ENCODE measurements at places on chromosomes 1 and 21.

GRCh38 chr1:47191940-47192457 lies 2.2 kb upstream of the PDZK1IP1 start:
- no peak for DNase-seq

DNA sequence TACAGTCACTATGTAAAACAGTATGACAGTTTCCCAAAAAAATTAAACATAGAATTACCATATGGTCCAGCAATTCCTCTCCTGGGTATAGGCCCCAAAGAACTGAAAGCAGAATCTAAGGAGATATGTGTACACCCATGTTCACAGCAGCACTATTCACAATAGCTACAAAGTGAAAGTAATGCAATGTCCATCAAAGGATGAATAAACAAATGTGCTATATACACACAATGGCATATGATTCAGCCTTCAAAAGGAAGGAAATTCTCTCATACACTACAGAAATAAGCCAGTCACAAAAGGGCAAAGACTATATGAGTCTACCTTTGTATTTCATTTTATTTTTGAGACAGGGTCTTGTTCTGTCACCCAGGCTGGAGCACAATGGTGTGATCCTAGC lies 120.4 kb downstream of the TOMM20 start:
- DNase-seq, result no peak

- DNase-seq, result no peak
Observed at GRCh38 chr1:43651188-43651587, 1.2 kb downstream of the KDM4A start.

DNA sequence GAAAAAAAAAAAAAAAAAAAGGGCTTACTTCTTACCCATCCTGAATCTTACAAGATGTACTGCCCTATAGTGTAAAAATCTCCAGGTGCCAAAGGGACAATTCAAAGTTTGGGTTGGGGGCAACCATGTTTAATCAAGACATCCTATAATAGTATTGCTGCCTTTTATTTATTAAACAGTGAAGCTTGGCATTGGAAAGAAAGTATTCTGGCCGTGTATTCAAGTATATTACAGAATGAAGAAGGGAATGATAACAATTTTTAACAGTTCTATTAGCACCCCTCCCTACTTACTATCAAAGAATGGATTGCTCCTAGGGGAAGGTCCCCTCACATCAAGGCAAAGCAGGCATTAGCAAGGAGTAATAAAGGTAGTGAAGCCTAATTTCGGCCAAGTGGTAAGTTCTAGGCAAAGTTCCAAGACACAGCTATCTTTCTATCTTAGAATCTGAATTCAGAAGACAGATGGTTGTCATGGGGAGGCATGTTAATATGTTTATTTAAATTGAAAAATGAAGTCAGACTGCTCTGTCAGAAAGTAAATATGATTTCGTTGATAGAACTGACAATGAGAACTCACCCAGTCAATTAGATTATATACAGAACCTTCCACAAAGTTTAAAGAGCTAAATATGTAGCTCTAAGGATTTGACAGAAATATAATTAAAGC lies 24.6 kb downstream of the ST7L start:
- DNase-seq, result no peak

GRCh38 chr1:201465698-201466290 lies 3.2 kb downstream of the PHLDA3 start:
- DNase-seq, result no peak

GRCh38 chr21:40186045-40186444 lies 318.8 kb downstream of the PCP4 start:
- no peak for DNase-seq

- DNase-seq, result no peak
Observed at GRCh38 chr1:229035748-229036082, 235.2 kb upstream of the RAB4A start.

DNA sequence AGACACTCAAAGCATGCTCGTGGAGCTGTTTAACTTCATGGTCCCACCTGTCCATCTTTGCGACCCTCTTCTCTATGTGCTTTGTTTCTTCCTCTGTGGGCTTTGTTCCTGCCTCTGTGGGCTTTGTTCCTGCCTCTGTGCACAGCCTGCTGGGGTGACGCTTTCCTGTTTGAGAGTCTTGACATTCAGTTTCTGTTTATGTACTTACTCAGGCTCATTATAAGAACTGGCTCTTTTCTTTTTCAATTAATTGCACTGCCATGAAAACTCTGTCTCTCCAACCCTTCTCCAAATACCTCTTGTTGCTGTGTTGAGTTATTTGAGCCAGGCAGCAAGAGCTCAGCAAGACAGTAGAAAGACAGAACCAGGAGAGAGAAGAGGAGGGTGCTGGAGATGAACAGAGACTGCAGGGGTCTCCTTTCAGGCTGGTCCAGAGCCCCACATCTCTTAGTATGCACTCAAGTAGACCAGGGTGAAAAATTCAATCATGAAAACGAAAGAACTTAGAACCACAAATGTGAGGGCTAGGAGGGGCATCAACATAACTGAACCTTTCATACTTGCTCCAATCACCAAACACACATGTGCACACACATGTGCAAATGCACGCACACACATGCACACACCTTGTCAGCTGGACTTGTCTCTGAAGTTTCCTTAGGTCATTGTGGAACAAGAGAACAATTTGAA lies 88.3 kb upstream of the SGIP1 start:
- no peak for DNase-seq

DNA sequence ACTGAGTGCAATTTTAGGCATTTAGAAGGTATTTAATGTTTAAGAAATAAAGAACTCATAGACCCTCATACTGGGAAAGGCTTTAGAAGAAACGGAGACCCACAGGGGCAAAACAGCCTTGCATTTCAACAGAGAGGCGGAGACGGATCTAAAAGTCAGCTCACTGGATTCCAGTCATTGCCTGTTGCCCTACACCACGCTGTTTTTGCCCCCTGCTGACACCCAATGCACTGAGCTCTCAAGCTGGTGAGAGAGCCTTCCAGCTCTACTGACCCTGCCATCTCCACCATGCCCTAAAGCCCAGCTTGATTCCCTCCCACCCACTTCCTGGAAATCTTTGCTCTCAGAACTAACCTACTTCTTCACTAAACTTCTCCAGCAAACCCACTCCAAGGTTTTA lies 7.2 kb upstream of the TRAF3IP3 start:
- no peak for DNase-seq

- no peak for DNase-seq
Observed at GRCh38 chr1:220754212-220754917, 6.2 kb downstream of the MTARC2 start.

DNA sequence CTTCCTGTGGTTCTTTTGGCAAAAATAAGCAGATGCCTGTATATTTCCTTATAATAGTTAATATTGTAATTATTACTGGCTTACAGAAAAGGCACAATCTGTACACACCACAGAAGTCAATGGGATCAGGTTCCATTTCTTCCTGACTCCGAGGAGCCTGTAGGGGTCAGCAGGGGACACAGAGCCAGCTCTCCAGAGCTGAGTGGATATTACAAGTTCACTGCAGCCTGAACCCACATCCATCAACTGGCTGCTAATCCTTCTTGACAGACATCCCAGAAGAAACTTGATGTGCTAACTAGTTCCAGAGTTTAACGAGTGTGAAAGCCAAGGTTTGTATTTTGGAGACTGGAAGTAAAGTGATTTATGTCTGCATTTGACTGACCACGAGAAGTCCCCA lies 203.8 kb downstream of the LMX1A start:
- DNase-seq, result peak; percentile 59

DNA sequence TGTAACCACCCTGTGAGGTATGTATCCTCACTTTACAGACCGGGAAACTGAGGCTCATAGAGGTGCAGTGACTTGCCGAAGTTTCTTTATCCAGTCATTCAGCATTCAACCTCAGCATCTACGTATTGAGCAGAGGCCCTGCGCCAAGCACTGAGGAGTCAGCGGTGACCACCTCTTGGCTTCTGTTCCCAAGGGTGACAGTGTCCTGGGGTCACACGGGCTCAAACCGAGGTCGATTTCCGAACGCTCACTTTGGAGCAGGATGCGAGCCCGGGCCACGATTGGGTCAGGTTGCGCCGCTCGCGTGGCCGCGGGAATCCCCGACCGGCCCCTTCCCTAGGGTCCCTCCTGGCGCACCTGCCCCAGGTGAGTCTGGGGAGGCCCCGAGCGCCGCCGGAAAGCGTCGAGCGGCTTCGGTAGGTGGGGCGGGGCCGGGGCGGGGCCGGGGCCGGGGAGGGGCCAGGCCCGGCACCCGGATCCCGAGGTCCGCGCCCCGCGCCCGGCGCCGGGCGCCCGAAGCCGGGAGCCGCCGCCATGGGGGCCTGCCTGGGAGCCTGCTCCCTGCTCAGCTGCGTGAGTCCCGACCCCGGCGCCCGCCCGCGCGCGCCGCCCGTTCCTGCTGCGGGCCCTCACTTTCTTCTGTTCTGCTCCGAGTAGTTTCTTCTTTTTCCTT lies at the start of gene SERINC2:
SERINC2 (plus strand) TSS at position 482 of the 673 bp plus-strand sequence; CDS start at position 535, 53 bp downstream.
- peak; percentile 81 for DNase-seq

DNA sequence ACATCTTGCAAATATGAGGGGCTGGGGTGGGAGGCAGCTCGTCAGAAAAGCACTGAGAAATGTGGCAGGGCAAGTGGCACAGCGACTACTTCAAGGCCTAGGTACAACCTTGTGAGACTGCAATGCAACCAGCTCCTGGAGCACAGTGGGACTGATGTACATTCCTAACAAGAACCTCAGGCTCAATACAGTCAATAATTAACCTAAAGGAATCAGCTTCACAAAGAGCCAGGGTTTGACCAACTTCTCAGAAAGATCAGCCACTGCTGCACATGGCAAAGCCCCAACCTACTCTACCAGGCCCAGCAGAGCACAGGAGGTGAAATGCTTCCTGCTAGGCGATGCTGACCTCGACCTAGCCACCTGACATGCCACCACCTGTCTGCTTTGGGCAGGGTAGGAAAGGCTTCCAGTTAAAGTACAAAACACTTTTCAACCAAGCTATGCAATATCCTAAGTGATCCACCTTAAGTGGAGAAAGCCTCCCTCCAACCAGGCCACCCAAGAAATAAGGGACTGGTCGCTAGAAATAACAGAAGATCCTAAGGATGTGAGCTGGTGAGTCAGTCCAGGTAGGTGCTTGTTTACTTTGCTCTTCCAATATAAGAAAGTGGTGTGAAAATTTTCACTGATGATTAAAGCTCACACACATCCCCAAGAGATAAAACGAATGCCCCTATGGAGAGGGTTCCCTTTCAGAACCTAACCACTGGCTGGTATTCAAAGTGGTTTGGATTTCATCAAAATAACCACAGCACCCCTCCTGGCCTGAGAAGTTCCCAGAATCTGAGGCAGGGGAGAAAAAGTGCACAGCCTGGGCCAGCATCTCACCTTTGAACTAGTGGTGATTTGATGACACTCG lies 2.1 kb downstream of the RIPK4 start:
- DNase-seq, result no peak

DNA sequence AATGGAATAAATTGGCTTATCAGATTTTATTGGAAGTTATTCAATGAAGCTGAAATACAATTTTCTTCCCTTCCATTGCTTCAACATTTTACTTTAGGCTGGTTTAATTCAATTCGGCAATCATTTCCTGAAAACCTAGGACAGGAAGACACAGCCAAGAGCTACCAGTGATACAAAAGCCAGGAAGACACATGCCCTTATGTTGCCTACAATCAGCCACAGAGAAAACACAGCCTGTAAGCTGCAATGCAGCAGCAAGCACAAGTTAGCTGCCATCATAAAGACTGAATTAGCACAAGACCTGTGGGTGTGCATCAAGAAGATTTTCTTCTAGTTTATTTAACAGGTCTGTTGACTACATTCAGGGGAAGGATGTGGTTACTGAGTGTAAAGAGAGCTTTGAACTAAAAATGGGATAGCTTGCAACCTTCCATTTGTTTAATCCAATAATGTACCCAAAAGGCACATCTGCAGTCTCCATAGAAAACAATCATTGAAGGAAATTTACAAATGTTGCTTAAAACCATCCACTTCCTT lies 193.8 kb downstream of the KCNH1 start:
- no peak for DNase-seq

- no peak for DNase-seq
Observed at GRCh38 chr1:151157067-151157531, 650 bp downstream of the TNFAIP8L2 start.

DNA sequence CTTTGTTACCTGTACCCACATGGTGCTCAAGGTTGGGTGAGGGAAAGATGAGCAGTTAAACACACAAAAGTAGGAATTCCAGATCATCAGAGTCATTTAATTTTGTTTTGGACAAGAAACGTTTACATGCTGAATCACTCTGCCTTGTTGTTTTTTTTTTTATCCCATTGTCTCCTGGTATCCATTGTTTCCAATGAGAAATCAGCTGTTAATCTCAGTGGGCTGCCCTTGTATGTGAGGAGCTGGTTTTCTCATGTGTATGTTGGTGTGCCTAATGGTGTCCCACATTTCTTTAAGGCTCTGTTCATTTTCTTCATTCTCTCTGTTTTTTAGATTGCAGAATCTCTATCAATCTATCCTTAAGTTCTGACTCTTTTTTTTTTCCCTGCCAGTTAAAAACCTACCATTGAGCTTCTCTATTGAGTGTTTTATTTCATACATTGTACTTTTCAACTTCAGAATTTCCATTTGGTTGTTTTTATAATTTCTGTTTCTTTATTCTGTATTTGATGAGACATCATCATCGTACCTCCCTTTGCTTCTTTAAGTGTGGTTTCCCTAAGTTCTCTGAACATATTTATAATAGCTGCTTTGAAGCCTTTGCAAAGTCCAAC lies 8.8 kb upstream of the OBSCN start:
- DNase-seq, result no peak

DNA sequence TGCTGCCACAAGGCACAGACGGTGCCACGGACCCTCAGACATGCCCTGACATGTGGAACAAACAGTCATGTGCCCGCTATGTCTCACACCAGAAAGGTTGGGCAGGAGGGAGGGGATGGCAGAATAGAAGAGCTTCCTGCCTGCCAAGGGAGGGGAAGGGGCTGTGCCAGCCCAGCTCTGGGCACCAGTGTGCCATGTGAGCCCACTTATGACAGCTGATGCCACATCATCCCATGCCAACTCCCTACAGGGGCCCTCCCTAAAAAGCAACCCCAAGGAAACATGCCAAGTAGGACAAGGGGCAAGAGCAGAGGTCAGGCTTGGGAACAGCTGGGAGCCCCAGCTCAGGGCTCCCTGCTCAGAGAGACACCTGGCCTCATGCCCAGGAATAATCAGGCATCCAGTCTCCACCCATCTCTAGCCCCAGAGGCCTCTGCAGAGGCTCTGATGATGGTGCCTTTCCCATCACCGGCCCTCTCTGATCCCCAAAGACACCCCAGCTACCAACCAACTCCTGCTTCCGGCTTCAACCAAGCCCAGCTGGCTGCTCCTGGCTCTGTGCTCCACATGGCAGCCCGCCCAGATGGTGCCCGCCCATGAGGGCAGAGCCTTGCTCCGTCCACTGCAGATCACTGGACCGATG lies 10.3 kb downstream of the ADGRB2 start:
- no peak for DNase-seq

- DNase-seq, result no peak
Observed at GRCh38 chr1:39713557-39713956, 22.3 kb upstream of the HPCAL4 start.

- peak; percentile 84 for DNase-seq
Observed at GRCh38 chr21:46153247-46154154, 1.9 kb downstream of the FTCD start.

GRCh38 chr1:159090286-159091179 lies 14.0 kb upstream of the AIM2 start:
- no peak for DNase-seq

DNA sequence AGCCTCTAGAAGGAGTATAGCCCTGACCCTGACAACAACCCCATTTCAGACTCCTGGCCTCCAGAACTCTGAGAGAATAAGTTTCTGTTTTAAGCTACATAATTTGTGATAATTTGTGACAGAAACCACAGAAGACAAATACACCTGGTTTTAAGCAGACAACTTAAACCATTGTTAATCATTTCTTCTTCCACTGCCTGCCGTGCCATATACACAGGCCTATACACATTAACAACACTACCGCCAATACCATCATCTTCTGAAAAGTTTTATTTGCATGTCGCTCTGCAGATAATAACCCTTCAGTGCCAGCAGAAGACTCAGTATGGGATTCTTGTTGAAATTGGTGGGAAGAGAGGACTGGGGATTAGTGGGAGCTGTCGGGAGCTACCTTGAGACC lies 39.9 kb upstream of the KRTAP19-8 start:
- no peak for DNase-seq

Measured in HEK293T (cell line).